ENCODE measurements at places on chromosomes 4 and X. TPM values are rescaled to one million over a fixed set of nuclear protein-coding genes. Genes with fewer than 3 reads are reported as not detected.

Gene PCYT1B
- total RNA-seq, result not detected

Gene TMEM47
- total RNA-seq, result 0.81 TPM

Gene CNGA1
- total RNA-seq, result 0.08 TPM

Gene PABPC1L2B
- not detected for total RNA-seq

Gene SAGE1
- 0.06 TPM for total RNA-seq

Gene CFAP47
- not detected for total RNA-seq

Gene SPIN2A
- total RNA-seq, result 0.13 TPM

Gene GEMIN8
- 11.1 TPM for total RNA-seq

Gene FAM200B
- total RNA-seq, result 38.8 TPM

Gene TEX13D
- total RNA-seq, result not detected

Gene SMIM14
- 19.8 TPM for total RNA-seq

Gene EPHA5
- total RNA-seq, result 0.44 TPM

Gene SNX12
- total RNA-seq, result 68.0 TPM

Gene ASB12
- not detected for total RNA-seq

Gene KLHL34
- total RNA-seq, result not detected

Gene UGT2A2
- not detected for total RNA-seq

Gene TLR6
- total RNA-seq, result 3.7 TPM

Gene FGFBP2
- 0.15 TPM for total RNA-seq

Gene HTR2C
- total RNA-seq, result not detected

Gene MFAP3L
- 4.5 TPM for total RNA-seq

Gene CFP
- total RNA-seq, result 0.37 TPM

Gene TRAM1L1
- 0.55 TPM for total RNA-seq

Gene ANOS1
- 0.03 TPM for total RNA-seq

Gene ARMCX4
- total RNA-seq, result 1.1 TPM

Gene CT45A2
- total RNA-seq, result not detected

Gene ASB9
- total RNA-seq, result 21.2 TPM

Gene CCKAR
- not detected for total RNA-seq

Gene CT47B1
- total RNA-seq, result 0.07 TPM

Gene UGT2B7
- total RNA-seq, result 0.12 TPM

Gene CNKSR2
- total RNA-seq, result 2.7 TPM

Gene BMX
- total RNA-seq, result not detected

Gene C4orf50
- total RNA-seq, result not detected

Gene SSX4B
- not detected for total RNA-seq

Gene ETDA
- total RNA-seq, result not detected

Gene PACRGL
- 14.6 TPM for total RNA-seq

Gene ZNF157
- total RNA-seq, result not detected

Gene CYTL1
- total RNA-seq, result not detected

Gene LDB2
- not detected for total RNA-seq

Gene NDUFA1
- 239 TPM for total RNA-seq
